ENCODE measurements at places on chromosomes 1 and 21. TPM values are rescaled to one million over a fixed set of nuclear protein-coding genes. Genes with fewer than 3 reads are reported as not detected.

The TTC24 gene
- total RNA-seq: 3.7 TPM

DNA sequence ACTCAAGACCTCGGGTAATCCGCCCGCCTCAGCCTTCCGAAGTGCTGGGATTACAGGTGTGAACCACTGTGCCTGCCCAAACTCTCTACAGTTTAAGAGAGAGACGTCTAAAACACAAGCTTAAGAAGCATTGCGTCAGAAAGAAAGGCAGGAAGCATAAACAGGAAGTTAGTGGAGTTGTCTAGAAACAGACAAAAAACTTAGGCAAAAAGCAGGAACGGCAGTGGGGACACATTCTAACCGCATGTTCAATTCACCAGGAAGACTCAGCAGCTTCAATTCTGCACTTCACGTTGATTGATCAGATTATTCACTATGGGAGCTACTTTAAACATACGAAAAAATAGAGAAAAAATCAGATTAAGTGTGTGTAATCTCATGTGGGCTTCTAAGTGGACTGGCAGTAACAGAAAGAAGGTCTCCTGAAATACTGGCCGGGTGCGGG, 7.4 kb downstream of the CFAP74 start:
- no peak for DNase-seq

The RHOU gene
- 0.49 TPM for total RNA-seq

DNA sequence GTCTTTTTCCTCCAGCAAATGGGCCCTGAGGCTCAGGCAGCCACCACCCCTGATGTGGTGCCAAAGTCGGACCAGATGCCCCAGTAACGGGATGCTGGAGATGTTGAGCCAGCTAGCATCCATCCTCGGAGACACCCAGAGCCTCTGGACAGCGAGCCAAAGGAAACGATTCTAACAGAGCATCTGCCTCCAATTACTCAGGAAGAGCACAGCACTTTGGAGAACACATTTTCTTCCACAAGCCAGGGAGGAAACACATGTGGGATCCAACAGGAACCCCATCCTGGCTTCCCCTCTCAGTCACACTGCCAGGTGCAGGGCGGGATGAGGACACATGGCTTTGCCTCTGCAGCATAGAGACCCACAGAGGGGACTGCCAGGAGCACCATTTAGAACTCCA, 44.9 kb downstream of the C1orf198 start:
- no peak for DNase-seq

- DNase-seq: no peak
Measured at GRCh38 chr1:178146436-178146835, 52.5 kb downstream of the RASAL2 start.

GRCh38 chr1:45557422-45557944, 6.9 kb downstream of the AKR1A1 start:
- DNase-seq: no peak

GRCh38 chr1:181326348-181326747, 157.0 kb upstream of the CACNA1E start:
- no peak for DNase-seq

The SIPA1L2 gene
- 2.6 TPM for total RNA-seq
